ENCODE measurements at places on chromosomes 16 and 17.

- no peak for DNase-seq
Observed at GRCh38 chr17:35359398-35359797, 14.0 kb downstream of the SLFN11 start.

GRCh38 chr17:2025220-2025621 is at the start of gene RTN4RL1:
RTN4RL1 (minus strand) TSS chr17:2025334; CDS start chr17:2024865, 469 bp downstream.
- DNase-seq, result no peak

- no peak for DNase-seq
Observed at GRCh38 chr17:1511290-1511689, 5.1 kb downstream of the INPP5K start.

DNA sequence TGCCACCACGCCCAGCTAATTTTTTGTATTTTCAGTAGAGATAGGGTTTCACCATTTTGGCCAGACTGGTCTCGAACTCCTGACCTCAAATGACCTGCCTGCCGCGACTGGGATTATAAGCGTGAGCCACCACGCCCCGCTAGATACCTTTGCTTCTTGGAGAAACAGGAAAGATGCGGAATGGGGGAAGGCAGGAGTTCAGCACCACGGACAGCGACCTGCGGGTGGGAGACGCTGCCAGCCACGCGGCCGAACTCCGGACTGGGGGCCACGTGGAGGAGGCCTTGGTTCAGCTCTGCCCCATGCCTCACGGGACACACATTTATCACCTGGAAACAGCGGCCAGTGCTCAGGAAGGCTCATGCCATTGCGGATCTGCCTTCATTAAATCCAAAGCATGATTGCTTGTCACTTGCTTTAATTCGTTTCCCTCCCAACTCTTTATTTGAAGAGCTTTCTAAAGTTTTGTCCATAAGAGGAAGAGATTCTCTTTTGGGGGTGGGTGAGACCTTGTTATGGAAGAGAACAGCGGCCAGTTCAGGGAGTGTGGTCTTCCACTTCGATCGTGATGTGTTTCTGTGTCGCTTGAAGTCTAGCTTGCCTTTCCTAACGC is 219.9 kb downstream of the ENGASE start:
- no peak for DNase-seq

- no peak for DNase-seq
Observed at GRCh38 chr16:68460067-68460466, 11.8 kb upstream of the SMPD3 start.

- no peak for DNase-seq
Observed at GRCh38 chr17:334974-335481, 17.6 kb downstream of the RPH3AL start.
